Effector memory CD8-positive, alpha-beta T cell (primary cell): ENCODE measurements at places on chromosomes 11 and 22.

GRCh38 chr22:49655168-49655812, 172.4 kb downstream of the BRD1 start:
- H3K4me1 ChIP-seq, result peaks cover 19% of the 10 kb centered on the region
- no peak for DNase-seq
- H3K36me3 ChIP-seq, result peaks cover 5% of the 10 kb centered on the region
- H3K4me3 ChIP-seq, result peak overlapping the region; percentile 90
- H3K27ac ChIP-seq, result no peak overlapping the region
- no peaks in the 10 kb centered on the region for H3K27me3 ChIP-seq

GRCh38 chr11:92653454-92653853, 316.0 kb upstream of the MTNR1B start:
- no peaks in the 10 kb centered on the region for H3K4me1 ChIP-seq
- no peak for DNase-seq
- H3K27ac ChIP-seq, result no peak overlapping the region
- no peaks in the 10 kb centered on the region for H3K36me3 ChIP-seq
- H3K4me3 ChIP-seq, result no peak overlapping the region

DNA sequence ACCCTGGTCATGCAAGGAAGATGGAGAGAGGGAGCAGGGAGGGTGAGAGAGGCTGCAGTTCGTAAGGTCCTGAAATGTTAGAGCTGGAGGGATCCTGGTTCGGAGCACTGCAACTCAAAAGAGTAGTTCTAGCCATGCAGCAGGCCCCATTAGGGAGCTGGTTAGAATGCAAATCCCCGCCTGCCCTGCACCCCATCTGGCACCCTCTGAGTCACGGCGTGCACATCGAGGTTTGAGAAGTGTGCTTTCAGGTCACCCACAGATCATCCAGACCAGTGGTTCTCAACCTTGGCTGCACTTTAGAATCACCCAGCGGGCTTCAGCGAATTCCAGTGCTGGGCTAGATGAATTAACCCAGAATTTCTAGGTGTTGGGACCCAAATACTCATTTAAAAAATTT, 48.2 kb downstream of the ST3GAL4 start:
- H3K4me3 ChIP-seq, result no peak overlapping the region
- no peak overlapping the region for H3K27ac ChIP-seq
- H3K27me3 ChIP-seq, result no peaks in the 10 kb centered on the region
- H3K4me1 ChIP-seq, result peaks cover 4% of the 10 kb centered on the region
- no peaks in the 10 kb centered on the region for H3K36me3 ChIP-seq

DNA sequence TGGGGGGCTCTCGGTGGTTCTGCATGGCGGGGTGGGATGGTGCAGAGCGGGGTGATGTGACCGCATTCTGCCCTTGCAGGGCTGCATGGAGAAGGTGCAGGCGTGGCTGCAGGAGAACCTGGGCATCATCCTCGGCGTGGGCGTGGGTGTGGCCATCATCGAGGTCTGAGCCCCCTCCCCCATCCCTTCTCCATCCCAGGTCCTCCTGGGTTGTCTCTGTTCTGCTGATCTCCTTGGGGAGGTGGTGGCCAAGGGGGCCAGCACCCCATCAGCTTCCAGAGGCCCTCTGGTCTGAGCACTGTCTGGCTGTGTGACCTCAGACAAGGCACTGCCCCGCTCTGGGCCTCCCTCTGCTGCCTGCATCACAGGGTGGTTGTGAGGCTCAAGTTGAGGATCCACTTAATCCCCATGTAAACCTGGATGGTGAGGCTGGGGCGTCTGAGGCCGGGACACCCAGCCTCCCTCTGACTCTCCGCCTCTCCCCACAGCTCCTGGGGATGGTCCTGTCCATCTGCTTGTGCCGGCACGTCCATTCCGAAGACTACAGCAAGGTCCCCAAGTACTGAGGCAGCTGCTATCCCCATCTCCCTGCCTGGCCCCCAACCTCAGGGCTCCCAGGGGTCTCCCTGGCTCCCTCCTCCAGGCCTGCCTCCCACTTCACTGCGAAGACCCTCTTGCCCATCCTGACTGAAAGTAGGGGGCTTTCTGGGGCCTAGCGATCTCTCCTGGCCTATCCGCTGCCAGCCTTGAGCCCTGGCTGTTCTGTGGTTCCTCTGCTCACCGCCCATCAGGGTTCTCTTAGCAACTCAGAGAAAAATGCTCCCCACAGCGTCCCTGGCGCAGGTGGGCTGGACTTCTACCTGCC, 53.3 kb downstream of the CD82 start:
- no peak overlapping the region for H3K4me3 ChIP-seq
- H3K27me3 ChIP-seq, result no peaks in the 10 kb centered on the region
- DNase-seq, result no peak
- peaks cover 19% of the 10 kb centered on the region for H3K36me3 ChIP-seq

- no peaks in the 10 kb centered on the region for H3K4me1 ChIP-seq
- DNase-seq, result no peak
- H3K27ac ChIP-seq, result no peak overlapping the region
- peaks cover 34% of the 10 kb centered on the region for H3K27me3 ChIP-seq
- no peak overlapping the region for H3K4me3 ChIP-seq
Observed at GRCh38 chr11:32326522-32326921, 108.8 kb downstream of the WT1 start.

DNA sequence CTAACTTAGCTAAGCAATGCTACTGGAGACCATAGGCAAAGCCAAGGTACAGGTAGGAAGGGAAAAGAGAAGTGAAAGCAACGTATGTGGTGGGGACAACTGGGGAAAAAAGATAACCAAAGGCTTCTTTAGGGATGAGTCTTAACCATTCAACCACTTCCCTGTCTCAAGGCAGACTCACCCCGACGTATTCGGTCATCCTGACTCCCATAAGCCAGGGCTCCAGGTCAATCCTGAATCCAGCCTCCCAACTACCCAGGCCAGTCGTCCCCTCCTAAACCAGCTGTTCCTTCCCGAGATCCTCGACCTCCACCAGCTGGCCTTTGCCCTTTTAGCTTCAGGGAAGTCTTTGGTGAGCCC, 330 bp downstream of the ACP2 start:
- H3K4me3 ChIP-seq, result peak overlapping the region; percentile 95
- peaks cover 9% of the 10 kb centered on the region for H3K4me1 ChIP-seq
- no peak for DNase-seq
- H3K27me3 ChIP-seq, result no peaks in the 10 kb centered on the region
- peak overlapping the region; percentile 95 for H3K27ac ChIP-seq

DNA sequence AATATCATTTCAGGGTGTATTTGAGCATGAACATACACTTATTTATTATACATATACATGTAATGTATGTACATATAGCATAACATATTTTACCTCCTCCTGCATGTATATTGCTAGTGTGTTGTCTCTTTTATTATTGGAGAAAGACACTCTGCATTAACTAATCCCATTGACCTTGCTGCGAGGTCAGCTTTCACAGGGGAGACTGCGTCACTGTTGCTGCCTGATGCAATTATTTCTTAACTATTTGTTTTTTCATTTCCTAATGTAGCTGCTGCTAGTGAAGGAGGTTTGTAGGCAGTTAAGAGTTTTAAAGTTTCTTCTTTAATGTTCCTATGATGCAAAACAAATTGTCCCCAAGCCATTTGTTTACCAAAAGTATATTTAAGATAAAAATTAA, 185.4 kb upstream of the CNTN5 start:
- H3K4me3 ChIP-seq, result no peak overlapping the region
- no peaks in the 10 kb centered on the region for H3K36me3 ChIP-seq
- no peak for DNase-seq
- H3K4me1 ChIP-seq, result no peaks in the 10 kb centered on the region
- no peak overlapping the region for H3K27ac ChIP-seq
- no peaks in the 10 kb centered on the region for H3K27me3 ChIP-seq

- peaks cover 38% of the 10 kb centered on the region for H3K27me3 ChIP-seq
- peak within 1 kb of the TSS; percentile 60 for H3K27ac ChIP-seq
- peaks cover 34% of the 10 kb centered on the region for H3K4me1 ChIP-seq
- peaks cover 3% of the 10 kb centered on the region for H3K36me3 ChIP-seq
- H3K4me3 ChIP-seq, result peak within 1 kb of the TSS; percentile 83
Observed at GRCh38 chr11:65786786-65787636, at the start of gene OVOL1. OVOL1 (plus strand) TSS chr11:65787063; CDS start chr11:65787374, 311 bp downstream.

GRCh38 chr22:35431483-35432227, 31.7 kb downstream of the MCM5 start:
- peaks cover 6% of the 10 kb centered on the region for H3K4me1 ChIP-seq
- H3K36me3 ChIP-seq, result peaks cover 9% of the 10 kb centered on the region
- no peaks in the 10 kb centered on the region for H3K27me3 ChIP-seq
- no peak overlapping the region for H3K4me3 ChIP-seq
- no peak for DNase-seq
